Stimulated activated CD4-positive, alpha-beta T cell treated with anti-CD3 and anti-CD28 coated beads, Interleukin-2, amount 100 ng/mL, for 4 hours (primary cell): ENCODE measurements at places on chromosomes 12 and 14.

DNA sequence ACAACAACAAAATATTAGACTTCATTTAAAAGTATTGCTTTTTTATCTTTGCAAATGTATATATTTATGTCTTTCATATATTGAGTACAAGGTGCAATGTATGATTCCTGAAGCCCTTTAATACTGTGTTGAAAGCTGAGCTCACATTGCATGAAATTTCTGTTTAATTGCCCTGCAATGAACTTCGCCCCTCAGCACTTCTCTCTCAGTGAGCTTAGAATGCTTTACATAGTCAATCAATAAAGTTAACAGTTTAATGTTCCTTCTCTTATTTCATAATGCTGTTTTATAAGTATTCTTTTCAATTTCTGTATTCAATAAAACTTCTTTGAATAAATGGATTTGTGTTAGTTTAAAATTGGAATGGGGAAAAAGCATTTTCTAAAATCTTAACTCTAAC is 607.1 kb downstream of the SOX5 start:
- no peak for DNase-seq

DNA sequence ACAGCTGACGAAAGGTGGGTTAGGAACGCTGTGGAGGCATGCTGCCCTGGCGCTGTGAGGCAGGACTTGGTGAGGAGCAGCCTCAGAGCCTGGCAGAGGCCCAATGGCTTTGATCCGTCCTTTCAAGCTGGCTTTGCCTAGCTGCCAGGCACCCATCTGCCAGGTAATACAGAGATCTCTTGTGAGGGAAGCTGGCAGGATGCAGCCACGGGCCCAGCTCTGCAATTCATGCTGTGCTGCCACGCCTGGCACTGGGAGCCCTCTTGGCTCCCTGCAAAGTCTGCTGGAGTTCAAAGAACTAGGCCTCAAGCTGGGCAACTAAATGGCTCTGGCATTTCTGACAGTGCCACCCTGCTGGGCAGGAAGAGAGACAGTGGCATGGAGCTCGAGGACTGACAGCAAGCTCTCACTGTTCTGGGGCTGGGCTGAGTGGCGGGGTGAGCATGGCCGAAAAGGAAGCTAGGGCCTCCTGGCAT is 18.7 kb downstream of the IQSEC3 start:
- DNase-seq = no peak

DNA sequence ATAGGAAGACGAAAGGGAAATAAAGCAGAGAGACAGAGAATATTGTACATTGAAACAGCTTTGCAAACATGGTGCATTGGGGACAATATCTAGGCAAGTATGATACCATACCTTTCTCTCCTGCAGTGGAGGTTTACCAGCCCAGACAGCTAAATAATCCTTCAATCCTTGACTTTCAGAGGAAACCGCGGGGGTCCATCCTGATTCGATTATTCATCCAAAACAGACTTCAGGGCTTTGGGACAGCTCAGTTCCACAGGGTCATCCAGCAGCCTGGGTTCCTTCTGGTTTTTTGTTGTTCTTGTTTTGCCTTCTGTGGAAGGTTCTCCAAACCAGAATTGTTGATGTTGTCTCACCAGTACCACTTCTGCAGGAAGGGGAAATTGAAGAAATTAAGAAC is 81.5 kb downstream of the LGR5 start:
- no peak for DNase-seq

DNA sequence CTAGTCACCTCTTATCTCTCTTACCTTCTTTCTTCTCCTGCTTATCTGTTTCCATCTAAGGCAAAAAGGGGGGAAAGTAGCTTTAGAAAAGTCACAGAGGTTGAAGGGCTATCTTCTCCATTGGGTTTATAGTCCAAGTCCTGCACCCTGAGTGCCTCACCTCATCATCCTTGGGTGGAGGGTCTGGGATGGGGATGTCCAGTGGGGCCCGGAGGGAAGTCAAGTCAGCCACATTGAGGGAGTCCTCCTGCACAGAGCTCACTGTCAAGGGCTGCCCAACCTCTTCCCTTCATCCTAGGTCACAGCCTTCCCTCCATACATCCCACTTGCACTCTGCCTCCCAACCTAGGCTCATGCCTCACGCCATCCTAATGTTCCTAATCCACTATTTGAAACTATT is 1.2 kb downstream of the PSME2 start:
- no peak for DNase-seq

DNA sequence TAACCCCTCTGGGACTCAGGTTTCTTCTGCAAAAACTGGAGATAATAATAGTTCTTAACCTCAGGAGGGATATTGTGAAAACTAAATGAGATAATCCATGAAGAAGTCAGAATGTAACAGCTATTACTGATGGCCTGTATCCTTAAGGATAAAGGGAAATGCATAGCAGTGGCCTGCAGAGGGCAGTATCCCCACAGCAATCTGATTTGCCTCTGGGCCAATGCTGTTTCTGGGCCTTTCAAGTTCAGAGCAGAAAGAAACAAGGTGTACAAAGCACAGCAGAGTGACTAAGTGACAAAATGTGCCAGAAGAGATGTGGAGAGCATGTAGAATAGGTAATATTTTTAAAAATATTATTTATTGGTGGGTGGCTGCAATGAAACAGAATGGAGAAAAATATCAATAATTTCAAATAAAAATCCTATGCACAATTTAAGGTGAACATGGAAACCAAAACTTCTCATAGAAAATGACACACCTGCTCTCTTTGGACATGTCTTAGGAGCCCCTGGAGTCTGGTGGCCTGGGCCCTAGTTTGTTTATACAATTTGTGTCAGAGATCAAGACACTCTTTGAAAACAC is 90.3 kb downstream of the C12orf75 start:
- DNase-seq = peak; percentile 37

DNA sequence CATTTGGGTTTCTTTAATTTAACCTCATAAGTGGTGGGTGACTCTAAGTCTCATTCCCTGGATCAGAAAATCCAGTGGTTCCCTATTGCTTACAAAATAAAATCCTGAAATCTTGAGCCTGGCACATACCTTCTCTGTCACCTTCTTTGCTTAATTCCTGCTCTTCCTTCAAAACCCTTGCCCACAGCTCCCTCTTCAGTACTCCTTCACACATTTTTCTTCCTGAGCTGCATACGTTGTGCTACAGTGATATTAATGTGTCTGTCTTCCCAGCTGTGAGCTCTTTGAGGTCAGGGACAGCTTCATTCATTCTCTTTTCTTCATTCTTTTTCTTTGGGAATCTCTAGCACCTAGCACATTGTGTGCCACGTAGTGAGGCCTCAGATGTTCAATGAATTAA is 9.5 kb downstream of the TSPAN11 start:
- no peak for DNase-seq

DNA sequence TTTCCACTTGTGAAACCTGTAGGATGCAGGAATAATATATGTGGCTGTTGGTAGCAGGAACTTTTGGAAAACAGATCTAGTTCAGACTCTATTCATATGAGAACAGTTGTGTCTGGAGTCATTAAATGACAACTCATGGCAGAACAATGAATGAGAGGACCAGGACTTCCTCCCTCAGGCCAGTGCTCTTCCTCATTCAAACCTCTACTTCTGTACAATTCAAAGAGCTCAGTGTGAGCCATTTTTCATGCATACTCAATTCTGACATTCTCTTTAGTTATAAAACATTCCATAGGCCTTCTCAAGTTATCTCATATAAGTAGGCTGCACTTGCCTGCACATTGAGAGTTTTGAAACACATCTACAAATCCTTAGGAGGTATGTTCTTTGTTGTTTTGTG is 1526.6 kb upstream of the FLRT2 start:
- DNase-seq = no peak

DNA sequence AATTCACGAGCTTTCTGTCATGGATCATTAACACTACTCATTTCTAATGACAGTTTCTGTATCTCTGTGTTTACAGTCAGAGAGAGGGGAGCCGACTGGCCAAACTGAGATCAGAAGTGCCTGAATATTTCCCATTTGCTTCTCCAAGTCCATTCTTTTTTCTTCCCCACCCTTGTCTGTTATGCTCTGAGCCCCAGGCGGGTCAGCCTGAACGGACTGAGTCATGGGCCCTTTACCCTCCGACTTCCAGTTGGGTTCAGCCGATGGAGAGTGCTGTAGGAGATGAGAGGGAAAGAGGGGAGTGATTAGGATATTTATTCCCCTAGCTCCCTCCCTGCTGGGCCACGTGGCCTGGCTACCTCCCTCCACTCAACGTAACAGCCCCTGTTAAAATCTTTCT is 104.7 kb downstream of the PAH start:
- DNase-seq = no peak

DNA sequence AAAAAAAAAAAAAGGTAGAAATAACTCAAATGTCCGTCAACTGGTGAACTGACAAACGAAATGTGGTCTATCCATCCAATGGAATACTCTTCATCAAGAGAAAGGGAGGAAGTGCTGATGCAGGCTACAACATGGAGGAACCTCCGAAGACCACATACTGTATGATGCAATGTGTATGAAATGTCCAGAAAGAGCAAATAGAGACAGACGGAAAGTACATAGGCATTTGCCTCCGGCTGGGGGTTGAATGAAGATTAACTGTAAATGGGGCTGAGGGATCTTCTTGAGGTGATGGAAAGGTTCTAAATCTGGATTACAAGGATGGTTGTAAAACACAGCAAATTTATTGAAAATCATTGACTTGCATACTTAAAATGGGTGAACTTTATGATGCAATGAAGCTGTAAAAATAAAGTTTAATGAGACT is 35.4 kb downstream of the DLK1 start:
- no peak for DNase-seq

- DNase-seq = no peak
Measured at GRCh38 chr12:6554168-6555017, 1.4 kb downstream of the IFFO1 start.

GRCh38 chr12:10503460-10503859 is 2.2 kb upstream of the EIF2S3B start:
- no peak for DNase-seq

DNA sequence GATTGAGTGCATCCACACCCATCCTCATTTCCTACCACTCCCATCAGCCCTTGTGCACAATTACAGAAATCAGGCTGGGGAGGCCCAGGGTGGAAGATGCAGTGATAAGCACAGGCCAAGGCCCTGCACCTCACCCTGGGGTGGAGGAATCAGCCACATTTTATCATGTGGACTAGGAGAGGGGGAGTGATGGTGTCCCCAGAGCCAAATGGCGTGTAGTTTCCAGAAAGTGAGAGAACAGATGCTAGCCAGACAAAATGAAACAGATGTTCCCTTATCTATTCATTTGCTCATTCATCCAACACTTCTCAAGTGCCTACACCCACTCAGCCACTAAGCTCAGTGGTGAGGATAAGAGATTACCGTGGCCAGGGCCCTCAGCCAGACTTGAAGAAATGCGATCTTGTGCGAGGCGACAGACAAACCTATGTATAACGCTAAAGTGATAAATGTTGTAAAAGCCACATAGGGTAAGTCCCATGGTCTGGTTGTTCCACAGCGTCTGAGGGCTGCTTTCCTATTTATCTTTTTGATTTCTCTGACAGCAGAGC is 93.6 kb downstream of the STAB2 start:
- DNase-seq = no peak

- DNase-seq = no peak
Measured at GRCh38 chr14:99966037-99966835, 99.0 kb upstream of the EVL start.

DNA sequence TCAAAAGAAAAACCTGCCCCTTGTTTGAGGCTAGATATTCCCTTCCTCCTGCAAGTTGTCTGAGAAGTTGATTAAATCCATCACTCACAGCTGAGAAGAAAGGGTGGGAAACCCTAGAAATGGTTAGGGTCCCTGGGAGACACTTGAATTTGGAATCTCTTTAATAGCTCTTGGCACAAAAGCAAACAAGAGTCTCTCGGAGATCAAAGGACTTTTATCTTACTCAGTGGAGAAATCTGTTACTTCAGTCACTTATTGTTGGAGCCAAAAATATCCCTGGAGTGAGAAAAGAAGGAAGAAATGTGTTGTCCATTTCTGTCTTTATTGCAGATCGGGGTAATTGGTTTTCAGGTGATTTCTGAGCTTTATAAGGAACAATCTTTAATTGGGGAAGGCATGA is 47.0 kb downstream of the TMEM132C start:
- no peak for DNase-seq

DNA sequence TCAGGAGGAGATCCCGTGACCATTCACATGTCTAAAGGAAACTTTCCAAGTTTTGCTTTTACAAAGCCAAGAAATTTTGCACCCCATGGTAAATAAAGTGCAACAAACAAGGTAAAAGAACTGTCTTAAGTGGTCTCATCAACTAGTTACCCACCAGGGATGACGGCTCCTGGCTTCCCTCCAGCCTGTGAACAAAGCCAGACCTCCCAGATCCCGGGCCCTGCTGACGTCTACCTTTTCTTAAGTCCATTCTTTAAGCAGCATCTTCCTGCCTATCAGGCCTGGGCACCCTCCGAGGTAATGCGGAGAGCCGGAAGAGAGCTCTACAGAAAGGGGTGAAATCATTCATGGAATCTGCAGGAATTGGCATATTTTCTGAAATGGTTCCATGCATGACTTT is 58.0 kb upstream of the DAAM1 start:
- DNase-seq = no peak

DNA sequence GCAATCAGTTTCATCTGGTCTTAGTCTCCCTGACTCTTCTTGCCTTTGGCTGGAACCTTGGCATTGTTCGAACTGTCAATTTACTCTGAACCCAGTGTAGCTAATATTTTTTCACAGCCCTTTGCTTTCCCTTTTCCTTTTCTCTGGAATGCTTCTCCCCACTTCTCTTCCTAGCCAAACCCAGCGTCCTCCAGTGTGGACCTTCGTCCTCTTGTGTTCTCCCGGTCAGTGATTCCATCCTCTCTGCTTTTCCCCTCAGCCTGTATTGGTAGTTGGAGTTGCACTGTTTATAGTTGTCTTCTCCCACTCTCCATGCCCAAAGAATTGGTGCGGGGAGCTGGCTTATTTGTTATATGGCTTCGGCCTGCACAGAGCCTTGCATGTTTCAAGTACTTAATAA is 9.4 kb downstream of the ACVR1B start:
- DNase-seq = no peak

GRCh38 chr14:101849125-101849524 is 87.6 kb downstream of the PPP2R5C start:
- no peak for DNase-seq

- no peak for DNase-seq
Measured at GRCh38 chr12:95738024-95738611, 52.4 kb downstream of the NTN4 start.

DNA sequence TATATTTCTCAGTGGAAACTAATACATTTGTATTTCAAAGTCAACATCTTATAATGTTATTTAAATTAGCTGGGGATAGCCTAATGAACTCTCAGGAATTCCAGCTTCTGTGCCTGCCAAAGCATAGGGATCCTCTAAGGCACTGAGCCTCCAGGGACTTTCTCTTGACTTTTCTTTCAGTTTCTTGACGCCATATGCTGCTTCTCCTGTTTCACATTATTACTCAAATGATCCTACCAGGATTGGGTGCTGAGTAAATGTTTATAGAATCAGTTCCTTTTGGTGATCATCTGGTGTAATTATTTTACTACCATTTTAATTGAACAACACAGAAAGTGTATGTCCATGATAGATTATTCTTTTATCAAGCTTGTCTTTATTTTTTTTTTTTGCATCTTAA is 7.9 kb downstream of the METTL25 start:
- DNase-seq = no peak

- no peak for DNase-seq
Measured at GRCh38 chr12:120933786-120934185, 29.6 kb upstream of the SPPL3 start.
